ENCODE measurements at places on chromosomes 2 and 18. TPM values are rescaled to one million over a fixed set of nuclear protein-coding genes. Genes with fewer than 3 reads are reported as not detected.

Gene SPP2
- not detected for total RNA-seq

Gene ABCG5
- total RNA-seq: not detected

Gene ZNF385B
- not detected for total RNA-seq

Gene SLC19A3
- total RNA-seq: 2.4 TPM

Gene SPAG16
- 10.9 TPM for total RNA-seq

Gene PAIP2B
- 0.31 TPM for total RNA-seq

Gene TMEM178A
- total RNA-seq: 0.08 TPM

Gene PPP3R1
- 52.7 TPM for total RNA-seq

Gene RAD51AP2
- not detected for total RNA-seq

Gene MMADHC
- 85.1 TPM for total RNA-seq

All from A549 treated with Hydrocortisone at 1 μM for 4 hours (cell line).